ENCODE measurements at places on chromosomes 7 and 10. TPM values are rescaled to one million over a fixed set of nuclear protein-coding genes. Genes with fewer than 3 reads are reported as not detected.

HYCC1 gene
- 60.0 TPM for total RNA-seq

FGF8 gene
- 0.62 TPM for total RNA-seq

FAM25C gene
- not detected for total RNA-seq

HOXA7 gene
- 6.2 TPM for total RNA-seq

RTKN2 gene
- total RNA-seq = 0.22 TPM

SEPTIN7 gene
- total RNA-seq = 267 TPM

LRRC18 gene
- total RNA-seq = not detected

SUMF2 gene
- 86.4 TPM for total RNA-seq

TAF5 gene
- 4.7 TPM for total RNA-seq

RHBDD2 gene
- 72.8 TPM for total RNA-seq

DNA sequence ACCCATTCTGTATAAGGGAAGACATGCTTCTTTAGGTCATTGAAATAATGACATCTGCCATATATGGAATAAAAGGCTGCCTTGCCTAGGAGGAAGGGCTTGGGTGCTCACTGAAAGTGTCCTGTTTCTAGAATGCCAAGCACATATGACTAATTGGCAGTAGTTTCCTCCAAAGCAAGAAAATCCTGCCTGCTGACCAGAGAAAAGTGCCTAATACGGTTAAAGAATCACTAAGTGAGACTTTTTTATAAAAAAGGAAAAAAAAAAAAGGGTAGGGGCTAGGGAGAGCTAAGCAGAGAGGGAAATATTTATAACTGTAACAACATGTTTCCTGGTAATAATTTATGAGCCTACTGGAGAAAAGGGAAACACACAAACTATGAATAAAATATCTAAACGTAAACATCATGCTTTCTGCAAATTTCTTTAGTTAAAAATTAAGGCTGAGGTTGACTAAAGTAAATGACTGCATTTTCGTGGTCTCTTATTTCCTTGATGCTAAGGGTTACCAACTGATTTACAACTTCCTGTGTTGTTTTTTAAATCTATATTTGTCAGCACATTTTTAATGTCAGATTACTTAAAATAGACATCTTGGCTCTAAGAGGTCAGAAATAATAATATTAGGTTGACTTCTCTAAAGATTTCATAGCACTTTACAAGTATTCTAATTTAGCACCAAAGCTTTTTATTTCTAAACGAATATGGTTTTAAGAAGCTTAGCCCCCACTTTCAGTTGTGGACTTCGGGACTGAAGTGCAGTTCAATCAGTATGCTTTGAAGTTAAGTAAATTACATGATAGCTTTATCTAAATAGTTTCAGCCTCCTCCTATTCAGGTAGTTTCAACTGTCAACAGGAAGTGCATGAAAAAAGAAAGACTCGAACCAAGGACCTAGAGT, 89.6 kb downstream of the CABCOCO1 start:
- DNase-seq = no peak

DNA sequence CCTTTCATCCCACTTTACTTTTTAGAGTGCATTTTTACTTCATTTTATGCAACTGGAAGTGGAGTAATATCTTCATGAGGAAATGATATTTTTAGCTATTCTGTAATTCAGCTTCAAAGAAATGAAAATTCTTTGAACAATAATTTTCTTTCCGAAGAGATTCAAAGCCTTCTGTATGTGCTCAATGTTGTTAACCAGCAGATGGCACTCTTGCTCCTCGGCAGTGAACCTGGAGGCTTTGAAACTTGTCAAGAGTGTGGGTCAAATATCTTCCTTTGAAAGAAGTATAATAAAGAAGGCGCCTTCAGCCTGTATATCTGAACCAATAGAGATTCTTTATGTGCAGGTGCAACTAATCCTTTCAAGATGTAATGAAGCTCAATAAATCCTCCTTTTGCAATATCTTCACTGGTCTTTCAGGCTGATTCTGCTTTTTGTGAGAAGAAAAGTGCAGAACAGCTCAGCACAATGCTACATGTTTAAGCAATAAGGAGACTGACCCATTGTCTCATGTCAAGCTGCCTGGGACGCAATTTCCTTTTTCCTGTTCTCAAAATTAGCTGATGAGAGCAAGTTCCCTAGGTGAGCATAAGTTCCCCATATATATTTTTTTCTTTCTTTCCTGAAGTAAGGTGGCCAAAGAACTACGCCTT, 258.4 kb downstream of the SEMA3A start:
- DNase-seq = peak; percentile 63

GRCh38 chr10:88515235-88515634, 67.9 kb downstream of the RNLS start:
- DNase-seq = no peak

GRCh38 chr7:157433628-157434027, 96.8 kb downstream of the DNAJB6 start:
- peak; percentile 41 for DNase-seq

DNA sequence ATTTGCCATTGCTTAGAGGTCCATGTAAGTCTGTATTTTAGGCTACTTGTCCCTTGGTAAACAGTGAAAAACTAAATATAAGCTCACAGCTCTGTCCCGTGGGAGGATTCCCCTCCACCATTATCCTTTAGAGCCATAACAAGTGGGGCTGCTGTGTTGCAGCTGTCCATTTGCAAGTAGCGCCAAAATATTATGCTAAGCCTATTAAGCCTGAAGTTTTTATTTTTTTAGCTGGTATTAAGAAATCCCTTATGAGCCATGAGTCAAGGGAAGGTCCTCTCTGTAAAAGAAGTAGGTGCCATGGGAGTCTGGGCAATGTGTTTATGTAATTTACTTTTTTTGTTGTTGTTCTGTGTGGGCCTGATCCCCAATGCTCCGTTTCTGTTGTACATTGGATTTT, 183.9 kb downstream of the THSD7A start:
- DNase-seq = no peak

GRCh38 chr7:131636092-131636491, 79.7 kb upstream of the PODXL start:
- no peak for DNase-seq

DNA sequence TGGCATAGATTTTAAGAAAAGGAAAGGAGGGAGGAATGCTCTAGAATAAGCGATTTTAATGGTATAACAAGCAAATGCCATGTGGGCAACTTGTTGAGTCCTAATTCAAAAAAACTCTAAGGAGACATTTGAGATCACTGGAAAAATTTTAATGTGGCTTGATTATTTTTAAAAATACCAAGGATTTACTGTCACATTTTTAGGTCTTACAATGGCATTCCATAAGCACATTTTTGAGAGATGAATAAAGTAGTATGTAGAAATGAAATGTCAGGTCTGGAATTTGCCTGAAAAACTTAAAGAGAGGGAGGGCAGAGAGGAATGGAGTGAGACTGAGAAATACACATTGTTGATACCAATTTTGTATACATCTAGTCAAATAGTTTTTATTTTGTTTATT, 20.3 kb downstream of the NCAPG2 start:
- no peak for DNase-seq

- DNase-seq = no peak
These were observed 49.2 kb downstream of the RHOBTB1 start for GRCh38 chr10:60894786-60895185.

GRCh38 chr10:311901-312665, 176.8 kb downstream of the ZMYND11 start:
- no peak for DNase-seq

DNA sequence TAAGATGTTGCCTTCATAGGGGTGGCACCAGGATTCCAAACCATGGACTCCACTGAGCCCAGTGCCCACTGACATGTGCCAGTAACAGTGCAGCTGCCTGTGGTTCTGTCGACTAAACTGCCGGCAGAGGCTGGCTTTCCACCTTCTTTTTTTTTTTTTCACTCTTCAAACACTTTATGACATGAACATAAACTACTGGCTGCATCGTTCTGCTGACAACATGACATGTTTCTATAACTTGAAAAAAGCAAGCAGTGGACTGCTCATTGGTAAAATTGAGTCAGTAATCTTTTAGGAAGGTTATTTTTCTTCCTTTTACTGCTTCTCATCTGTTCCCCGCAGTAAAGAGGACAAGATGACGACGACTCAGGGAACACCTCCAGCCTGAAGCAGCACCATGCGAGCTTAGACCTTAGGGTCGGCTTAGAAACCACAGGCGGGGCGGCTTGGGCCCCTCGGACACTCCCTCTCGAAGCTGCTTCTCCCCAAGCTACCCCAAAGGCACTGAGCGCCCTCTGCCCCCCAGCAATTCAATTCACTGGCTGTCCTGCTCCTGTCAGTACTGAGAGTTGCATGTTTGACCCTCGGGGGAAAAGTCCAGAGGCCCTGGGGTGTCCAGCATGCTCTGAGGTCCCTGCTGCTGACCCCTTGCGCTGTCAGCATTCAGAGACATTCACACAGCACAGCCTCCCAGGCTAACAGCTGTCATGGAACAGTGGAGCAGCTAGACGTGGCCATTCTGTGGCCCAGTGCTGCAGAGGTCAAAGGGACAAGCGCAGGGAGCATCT, 112.5 kb downstream of the EGFR start:
- DNase-seq = no peak

- no peak for DNase-seq
These were observed 6.8 kb downstream of the BRI3 start for GRCh38 chr7:98288064-98288823.

- DNase-seq = no peak
These were observed 51.7 kb upstream of the COL13A1 start for GRCh38 chr10:69750011-69750373.

GRCh38 chr7:82950436-82950835, 212.2 kb downstream of the PCLO start:
- DNase-seq = no peak

Data from sciatic nerve (tissue), 2 donors.